ENCODE measurements at places on chromosomes 6 and 20.
A peak's percentile ranks its signal among the peaks of the same experiment; 100 is the strongest.

GRCh38 chr6:31497531-31498476 lies at the start of gene MICB:
TSS of gene MICB (plus strand) at chr6:31498145. CDS start at chr6:31498194, 49 bp downstream.
- DNase-seq, result no peak

DNA sequence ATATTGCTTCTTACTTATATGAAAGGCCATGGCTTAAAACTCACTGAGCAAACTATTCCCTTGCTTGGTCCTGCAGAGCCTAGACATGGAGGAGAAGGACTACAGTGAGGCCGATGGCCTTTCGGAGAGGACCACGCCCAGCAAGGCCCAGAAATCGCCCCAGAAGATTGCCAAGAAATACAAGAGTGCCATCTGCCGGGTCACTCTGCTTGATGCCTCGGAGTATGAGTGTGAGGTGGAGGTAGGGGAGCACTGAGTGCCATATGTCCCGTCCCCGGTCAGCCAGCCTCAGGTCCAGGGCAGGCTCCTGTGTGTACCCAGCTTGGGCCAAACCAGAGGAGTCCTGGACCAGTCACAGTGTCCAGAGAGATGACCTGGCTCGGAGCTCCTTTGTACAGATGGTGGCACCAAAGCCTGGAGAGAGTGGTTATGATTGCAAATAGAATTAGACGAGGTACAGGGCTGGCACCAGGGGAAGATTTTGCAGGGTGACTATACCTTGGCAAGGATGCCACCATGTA lies 21.0 kb downstream of the EPB41L1 start:
- DNase-seq, result no peak

DNA sequence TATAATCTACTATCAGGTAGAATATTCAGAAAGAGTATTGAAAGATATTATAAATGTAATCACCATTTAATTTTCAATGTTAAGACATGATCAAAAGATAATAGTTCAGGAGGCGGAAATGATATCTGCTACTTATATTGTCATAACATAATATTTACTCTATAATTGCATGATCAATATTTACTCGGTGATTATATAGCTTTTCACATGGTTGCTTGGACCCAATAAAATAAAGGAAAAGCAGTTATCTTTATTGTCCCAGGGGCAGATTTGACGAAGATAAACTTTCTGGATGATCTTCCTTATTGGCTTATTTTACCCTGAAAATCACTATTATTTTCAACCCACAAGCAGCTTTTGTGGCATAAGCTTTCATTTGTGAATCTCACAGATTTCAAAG lies 350.4 kb downstream of the HACE1 start:
- no peak for DNase-seq

- no peak for DNase-seq
Observed at GRCh38 chr20:2544211-2544610, 7.8 kb downstream of the TMC2 start.

- no peak for DNase-seq
Observed at GRCh38 chr6:40743690-40744446, 156.7 kb upstream of the LRFN2 start.

GRCh38 chr20:32442630-32443373 lies 84.7 kb downstream of the ASXL1 start:
- DNase-seq, result no peak

GRCh38 chr6:33987531-33988021 lies 158.3 kb downstream of the GRM4 start:
- DNase-seq, result peak; percentile 15

- DNase-seq, result no peak
Observed at GRCh38 chr20:48849779-48850178, 22.0 kb upstream of the PREX1 start.

DNA sequence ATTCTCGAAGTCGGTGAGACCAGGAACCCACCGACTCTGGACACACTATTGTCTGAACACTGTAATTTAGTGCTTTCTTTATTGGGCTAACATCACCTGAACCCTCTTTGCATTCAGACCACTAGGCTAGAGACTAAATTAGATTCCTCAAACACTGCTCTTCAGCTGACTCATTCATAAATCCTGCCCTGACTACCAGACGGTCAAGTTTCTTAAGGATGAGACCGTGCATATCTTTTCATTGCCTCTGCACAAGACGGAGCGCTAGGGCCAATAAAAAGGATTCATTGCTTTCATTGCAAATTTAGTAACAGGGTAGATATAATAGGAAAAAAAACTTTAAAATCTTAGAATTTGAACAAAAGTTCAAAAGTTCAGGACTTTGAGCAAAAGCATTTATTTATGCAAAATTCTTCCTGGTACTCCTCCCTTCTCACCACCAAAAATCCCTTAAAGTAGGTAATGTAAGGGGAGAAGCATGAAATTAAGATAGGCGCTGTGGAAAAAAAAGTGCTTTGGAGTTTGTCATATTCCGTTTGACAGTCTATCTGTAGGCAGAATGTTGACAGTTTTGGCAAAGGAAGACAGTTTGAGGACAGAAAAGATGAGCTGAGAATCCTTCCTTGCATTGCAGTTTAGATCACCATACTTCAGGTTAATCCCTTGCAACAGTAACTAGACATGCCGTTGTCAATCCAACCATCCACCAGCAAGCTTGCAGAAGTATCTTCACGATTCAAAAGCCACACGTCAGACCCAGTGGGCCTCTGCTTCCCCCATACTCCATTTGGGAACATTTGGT lies 328.6 kb upstream of the JARID2 start:
- no peak for DNase-seq

- DNase-seq, result no peak
Observed at GRCh38 chr20:6123649-6124014, 802 bp upstream of the FERMT1 start.

- DNase-seq, result no peak
Observed at GRCh38 chr6:125586074-125586473, 163.4 kb upstream of the HEY2 start.

GRCh38 chr6:166960609-166960978 lies 4.2 kb upstream of the RNASET2 start:
- no peak for DNase-seq

DNA sequence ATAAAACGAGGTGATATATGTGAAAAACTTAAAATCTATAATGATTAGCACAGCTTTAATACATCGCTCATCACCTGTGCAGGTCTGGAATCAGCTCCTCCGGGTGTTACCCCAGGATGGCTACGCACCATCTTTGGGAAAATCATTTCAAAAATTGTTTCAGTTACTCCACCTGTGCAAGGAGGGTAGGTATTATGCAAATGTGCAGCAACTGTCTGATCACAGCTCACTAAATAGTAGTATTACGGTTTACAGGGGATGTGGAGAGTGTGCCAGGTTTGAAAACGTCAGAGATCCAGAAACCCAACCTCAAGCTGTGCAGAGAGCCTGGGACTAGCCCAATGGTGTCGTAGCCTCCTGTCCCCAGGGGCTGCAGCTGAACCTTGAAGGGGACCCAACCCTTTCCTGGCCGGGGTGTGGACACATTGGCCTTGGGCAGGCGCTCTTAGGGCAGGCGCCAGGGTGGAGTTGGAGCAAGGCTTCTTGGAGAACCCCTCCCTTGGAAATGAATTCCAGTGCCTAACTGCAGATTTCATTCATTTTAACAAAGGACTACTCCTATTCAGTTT lies 24.2 kb upstream of the SGK1 start:
- no peak for DNase-seq

- DNase-seq, result no peak
Observed at GRCh38 chr20:57464642-57465211, 60.2 kb downstream of the CTCFL start.

- no peak for DNase-seq
Observed at GRCh38 chr20:2596673-2597279, 55.7 kb upstream of the NOP56 start.

DNA sequence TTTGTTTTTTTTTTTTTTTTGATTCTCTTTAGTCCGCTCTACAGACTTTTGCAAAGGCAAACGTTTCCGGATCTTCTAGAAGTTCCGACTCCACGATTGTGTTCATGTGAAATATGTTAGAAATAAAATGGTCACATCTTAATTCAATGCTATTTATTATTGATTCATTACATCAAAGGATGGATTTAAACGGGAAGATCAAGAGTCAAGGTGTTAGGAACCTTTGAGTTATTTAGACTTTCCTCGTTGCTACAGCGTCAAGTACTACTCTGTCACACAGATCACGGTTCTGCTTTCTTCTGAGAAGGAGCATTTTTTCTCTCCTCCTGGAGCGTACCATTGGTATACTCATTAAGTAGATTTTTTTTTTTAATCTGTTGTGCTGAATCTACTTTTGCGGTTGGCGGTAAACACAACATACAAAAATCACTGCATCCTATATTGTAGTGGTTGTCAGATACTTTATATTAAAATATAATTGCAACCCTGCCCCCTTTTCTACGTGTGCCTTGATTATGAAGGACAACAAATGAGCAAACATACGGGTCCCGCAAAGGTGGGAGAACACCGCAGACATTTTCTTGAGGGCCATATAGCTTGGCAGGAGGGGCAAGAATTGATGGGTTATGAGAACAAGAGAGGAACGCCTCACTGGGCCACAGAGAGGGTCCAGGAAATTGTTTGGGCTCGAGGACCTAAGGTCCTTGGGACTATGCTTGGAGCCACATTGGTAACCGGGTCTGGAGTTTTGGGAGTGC lies 17.5 kb downstream of the HMGN4 start:
- DNase-seq, result no peak

GRCh38 chr6:94478133-94479005 lies 1059.0 kb upstream of the EPHA7 start:
- no peak for DNase-seq

DNA sequence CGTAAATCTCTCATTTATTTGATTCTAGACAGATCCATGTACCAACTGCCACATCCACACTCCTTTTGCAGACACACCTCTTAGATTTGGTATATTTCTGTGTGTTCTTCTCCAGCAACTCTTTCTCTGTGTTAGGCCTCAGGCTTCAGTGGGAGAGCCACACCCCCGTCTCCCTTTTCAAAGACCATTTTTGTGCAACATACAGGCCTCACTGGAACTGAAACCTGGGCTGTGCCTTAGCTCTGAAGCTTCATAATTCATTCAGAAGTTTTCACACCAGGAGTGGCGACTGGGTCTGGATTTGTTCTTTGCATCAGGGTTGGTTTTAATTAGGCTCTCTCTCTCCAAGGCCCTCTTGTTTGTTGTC lies 170.2 kb downstream of the THBS2 start:
- DNase-seq, result no peak

DNA sequence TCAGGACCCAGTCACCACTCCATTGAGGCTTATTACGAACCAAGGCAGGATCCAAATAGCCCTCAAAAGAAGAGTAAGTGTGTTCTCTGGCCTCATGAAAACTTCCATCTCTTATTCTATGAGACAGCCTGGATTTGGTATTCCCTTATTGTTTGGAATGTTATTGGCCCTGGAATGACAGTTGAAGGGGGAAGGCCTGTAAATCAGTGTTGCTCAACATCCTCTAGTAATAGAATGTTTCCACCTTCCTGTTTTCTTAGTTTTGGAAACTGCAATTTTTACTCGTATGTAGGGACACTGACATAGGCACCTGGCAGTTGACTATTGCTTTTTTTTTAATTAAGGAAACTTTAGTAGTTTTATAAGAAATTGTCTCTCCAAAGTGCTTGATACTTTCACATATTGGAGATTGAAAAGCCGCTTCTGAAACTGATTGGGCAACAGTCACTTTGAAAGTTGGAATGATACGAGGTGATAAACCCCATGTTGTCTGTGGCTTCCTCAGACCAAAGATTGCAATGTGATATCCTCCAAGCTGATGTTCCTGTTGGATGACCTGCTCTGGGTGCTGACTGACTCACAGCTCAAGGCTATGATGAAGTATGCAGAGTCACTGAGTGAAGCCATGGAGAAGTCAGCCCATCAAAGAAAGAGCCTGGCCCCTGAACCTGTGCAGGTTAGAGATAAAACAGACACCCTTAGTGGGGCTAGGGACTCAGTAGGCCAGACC lies 43.1 kb downstream of the BLTP3A start:
- DNase-seq, result no peak

GRCh38 chr20:37535443-37536132 lies 7.9 kb upstream of the BLCAP start:
- DNase-seq, result no peak

DNA sequence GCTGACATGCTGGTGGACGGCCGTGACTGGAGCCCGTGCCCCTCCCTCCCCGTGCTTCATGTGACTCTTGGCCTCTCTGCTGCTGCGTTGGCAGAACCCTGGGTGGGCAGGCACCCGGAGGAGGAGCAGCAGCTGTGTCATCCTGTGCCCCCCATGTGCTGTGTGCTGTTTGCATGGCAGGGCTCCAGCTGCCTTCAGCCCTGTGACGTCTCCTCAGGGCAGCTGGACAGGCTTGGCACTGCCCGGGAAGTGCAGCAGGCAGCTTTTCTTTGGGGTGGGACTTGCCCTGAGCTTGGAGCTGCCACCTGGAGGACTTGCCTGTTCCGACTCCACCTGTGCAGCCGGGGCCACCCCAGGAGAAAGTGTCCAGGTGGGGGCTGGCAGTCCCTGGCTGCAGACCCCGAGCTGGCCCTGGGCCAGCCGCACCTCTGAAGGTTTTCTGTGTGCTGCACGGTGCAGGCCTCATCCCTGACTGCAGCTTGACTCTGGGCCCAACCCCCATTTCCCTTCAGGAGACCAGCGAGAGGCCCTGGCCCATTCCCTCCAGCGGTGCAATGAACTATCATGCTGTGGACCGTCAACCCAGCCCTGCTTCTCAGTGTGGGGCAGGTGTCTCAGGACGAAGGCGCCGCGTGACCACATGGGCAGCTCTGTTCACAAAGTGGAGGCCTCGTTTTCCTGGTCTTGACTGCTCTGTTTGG lies 8.1 kb downstream of the NPBWR2 start:
- DNase-seq, result no peak

DNA sequence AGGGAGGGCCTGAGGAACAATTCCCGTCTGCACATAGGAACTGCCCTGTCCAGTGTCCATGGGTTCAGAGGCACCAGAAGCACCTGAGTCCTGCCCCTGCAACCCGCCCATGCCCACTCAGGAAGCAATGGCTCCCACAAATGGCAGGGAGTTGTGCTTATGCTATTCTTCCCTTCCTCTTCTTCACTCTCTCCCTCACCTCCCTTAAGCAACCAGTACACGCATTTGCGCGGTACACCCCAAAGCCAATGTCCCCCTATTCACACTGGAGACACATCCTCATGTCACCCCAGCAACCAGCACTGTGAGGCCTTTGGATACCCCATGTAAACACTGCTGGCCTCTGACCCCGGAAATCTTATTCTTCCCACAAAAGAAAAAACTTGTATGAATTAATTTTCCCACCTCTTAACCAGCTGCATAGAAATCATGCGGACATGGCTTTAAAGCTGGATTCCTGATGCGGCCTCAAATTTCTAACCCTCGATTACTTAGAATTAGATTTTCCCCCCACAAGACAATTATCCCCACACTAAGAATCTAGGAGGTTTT lies 30.9 kb downstream of the FYN start:
- DNase-seq, result no peak

GRCh38 chr6:42387336-42387735 lies 64.4 kb downstream of the TRERF1 start:
- DNase-seq, result no peak

All from NCI-H2107 (cell line).